ENCODE measurements at places on chromosomes 7 and 10.

GRCh38 chr10:45265996-45266395, 49.4 kb downstream of the OR13A1 start:
- DNase-seq, result no peak

DNA sequence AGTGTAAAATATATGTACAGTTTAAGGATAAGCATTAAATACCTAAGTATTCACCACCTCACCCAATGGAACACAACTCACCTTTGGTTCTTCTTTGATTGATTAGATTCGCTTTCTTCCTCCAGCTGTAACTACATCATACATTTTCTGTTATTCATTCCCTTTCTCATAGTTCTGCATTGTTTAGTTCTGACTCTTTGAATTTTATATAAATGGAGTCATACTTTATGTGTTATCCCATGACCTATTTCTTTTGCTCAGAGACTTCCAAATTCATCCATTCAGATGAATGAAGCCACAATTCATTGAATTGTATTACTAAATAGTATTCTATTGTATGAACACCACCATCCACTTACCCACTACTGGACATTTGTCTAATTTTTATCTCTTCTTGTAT, 12.3 kb downstream of the THNSL1 start:
- no peak for DNase-seq

- DNase-seq, result no peak
Observed at GRCh38 chr7:149797771-149798170, 24.4 kb upstream of the ZNF467 start.

DNA sequence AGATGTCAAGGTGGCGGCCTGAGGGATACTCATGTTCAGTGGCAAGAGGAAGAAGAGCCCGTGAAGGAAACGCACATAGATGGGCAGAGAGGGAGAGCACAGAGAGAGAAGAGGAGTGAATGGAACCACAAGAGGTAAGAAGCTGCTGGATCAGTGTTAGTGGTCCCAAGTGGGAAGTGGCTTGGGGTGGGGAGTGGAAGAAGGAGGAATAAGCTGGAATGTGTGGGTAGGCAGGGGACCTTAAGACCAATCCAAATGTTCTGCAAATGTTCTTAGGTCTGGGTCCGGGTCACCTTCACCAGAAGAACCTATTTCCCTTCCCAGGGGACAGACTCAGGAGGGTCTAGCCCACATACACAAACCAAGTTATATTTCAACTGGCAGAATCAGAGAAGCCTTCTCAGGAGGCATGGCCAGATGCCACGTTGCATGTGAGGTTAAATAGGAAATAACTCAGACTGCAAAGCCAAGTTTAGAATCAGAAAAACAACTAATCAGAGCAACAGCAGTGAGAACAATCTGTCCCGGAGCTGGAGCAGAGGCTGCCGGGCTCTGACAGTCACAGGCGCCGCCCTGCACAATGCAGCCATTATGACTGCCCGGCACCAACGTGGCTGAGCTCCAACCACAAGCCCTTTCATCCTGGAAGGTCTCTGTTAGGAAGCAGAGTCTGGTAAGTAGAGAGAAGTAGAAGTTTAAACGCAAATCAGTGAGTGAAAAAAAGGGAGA, 78.6 kb upstream of the ARMC3 start:
- DNase-seq, result no peak

DNA sequence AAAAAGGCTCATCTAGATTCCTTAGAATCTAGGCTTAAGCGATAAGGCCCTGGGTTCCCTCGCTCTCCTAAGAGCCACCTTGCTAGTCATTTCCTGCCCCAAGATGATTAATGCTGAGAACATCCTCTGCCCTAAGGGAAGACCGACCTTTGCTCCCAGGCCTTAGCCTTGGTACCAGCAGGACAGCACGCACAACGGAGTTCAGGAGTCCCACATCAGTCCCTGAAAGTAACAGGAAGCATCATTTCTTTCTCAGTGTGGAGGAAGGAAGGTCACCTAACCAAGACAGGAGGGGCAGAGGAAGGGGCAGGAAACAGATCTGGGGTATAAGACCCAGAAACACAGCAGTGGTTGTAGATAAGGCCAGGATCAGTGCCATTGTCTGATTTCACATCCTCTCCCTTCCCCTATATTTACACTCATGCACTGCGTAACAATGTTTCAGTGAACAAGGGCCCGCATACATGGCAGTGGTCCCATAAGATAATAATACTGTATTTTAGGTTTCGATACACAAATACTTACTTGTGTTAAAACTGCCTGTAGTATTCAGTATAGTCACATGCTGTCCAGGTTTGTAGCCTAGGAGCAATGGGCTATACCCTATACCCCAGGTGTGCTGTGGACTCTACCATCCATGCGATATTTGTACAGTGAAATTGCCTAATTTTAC, 8.1 kb upstream of the FAM107B start:
- DNase-seq, result no peak

DNA sequence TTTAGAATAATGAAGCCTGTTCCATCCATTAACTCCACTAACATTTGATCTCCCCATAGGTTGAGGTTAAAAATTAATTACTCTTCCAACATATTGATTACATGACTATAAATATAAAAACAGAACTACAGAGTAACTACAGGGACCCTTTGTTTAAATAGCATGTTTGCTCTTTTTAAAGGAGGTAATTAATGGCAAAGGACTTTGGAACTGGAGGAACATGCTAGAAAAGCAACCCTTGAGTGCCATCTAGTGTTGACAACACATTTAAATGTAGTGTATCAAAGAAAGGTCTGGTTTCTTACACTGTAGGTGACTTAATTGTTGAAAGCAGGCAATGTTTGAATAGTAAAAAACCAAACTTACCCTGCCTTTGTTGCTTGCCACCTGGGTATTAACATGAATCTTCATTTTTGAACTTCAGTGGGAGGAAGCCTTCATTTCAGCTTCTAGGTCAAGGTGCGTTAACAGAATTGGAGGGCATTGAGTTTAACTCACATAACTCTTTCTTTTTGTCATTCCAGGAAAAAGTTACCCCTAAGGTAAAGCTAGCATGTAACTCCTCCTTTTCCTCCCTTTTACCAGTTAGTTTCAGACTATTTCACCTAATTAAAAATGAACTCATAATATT, 52.6 kb upstream of the CAPZA2 start:
- no peak for DNase-seq

- no peak for DNase-seq
Observed at GRCh38 chr7:90181485-90181884, 27.2 kb downstream of the STEAP1 start.

- no peak for DNase-seq
Observed at GRCh38 chr7:153590571-153590970, 461.6 kb upstream of the DPP6 start.

GRCh38 chr7:73611017-73611555, 13.2 kb downstream of the MLXIPL start:
- DNase-seq, result no peak

DNA sequence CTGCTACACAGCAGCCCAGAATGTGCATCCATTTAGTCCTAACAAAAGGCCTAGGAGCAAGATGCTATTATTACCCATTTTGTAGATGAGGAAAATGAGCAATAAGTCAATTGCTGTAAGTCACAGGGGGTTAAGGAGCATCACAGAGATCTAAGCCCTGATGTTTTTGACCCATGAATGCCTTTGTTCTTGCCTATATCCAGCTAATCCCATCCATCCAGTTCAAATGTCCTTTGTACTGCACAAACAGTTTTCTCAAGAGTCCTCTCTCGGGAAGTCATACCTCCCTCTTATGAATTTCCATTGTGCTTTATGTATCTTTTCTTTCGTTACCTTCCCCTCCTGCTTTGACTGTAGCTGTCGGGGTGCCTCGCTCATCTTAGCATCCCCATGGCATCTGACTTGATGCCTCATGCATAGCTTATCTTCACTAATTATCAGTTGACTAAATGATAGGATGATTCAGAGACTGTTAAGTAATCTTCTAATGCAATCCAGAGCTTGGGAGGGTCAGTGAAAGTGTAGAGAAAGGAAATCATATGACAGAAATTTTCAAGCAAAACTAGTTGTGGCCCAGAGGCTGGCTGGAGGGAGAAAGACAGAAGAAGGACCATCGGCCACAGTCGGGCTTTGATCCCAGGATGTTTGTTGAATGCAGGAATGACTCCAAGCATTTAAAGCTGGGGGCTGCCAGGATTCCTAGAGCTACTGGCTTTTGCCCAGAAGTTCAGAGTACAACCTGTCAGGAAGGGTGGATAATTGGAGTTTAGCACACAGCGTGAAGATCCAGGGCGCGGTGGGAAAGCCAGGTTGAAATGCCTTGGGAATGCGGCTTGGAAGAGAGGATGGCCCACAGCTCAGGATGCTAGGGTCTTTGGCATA, 23.5 kb downstream of the BLVRA start:
- no peak for DNase-seq

DNA sequence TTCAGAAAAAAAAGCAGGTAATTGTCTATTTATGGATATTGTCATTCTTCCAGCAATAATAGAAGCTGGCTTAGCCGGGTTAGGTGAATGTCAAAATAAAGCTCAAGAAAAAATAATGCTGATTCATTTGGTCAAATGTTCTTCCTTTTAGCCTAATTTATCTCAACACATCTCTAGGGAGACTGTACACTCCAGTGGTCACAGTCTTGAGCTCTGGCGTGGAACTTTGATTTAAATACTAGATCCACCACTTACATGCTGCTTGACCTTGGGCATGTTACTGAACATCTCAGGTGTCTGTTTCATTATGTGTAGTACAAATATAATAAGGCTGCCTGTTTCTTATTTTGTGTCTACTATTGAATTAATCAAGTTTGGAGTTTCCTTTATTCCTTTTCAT, 22.0 kb downstream of the PRTFDC1 start:
- DNase-seq, result no peak

DNA sequence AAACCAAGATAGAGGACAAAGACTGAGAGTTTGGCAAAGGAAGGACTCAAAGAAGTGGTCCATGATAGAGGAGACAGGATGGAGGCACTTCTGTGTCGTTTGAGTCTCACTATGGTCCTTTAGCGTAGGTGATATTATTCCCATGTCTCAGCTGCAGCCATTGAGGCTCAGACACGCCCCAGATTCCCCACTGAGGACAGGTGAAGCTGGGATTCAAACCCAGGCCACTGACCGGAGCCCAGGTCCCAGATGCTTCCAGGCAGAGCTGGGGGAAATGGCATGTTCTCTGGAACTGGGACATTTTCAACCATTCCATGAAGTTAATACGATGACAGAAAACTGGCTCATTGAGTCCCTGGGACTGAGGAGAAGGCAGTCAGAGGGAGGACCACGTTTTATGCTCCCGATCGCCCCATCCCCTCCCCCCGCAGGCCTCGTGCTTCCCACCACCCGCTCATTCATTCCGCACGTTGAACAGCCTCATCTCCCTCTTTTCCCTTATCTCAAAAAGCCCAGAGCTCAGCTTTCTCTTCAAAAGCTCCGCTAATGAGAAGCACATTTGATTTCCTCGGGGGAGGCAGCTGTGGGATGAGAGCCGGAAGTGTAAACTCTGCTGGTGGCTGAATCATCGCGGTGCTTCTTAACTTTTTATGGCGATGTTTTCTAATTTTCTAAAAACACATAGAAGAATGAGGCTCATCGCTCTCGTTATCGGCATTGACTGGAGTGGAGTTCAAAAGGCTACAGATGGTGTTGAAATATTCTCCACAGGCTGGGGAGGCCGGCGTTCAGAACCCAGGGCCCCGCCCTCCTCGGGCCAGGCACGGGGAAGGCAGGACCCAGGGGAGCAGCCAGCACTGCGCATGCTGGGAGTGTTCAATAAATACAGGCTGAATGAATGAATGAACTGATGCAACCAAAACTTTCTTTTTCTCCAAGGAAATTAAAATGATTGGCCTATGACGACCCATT, 64.0 kb downstream of the OAT start:
- no peak for DNase-seq

- no peak for DNase-seq
Observed at GRCh38 chr7:47507522-47507921, 74.4 kb downstream of the TNS3 start.

- no peak for DNase-seq
Observed at GRCh38 chr7:8168336-8168735, 93.6 kb downstream of the ICA1 start.

- DNase-seq, result no peak
Observed at GRCh38 chr7:437329-438251, 82.1 kb downstream of the PDGFA start.

- DNase-seq, result no peak
Observed at GRCh38 chr10:49161411-49161997, 26.7 kb downstream of the TMEM273 start.

DNA sequence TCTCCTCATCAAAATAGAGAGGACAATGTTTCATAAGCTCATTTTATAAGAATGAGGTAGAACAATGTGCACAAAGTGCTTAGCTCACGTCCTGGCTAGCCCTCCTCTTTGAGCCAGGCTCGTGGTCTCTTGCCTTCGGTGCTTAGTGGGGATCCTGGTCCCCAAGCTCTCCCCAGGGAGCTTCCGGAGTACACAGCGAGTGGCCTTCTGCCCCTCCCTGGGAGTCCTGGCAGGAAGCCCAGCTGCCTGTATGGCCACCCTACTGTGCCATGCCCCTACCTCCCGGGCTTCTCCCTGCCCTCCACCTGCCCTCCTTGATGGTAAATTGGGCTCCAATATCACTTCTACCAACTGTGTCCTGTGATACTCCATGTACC, 868 bp downstream of the MYO1G start:
- no peak for DNase-seq

DNA sequence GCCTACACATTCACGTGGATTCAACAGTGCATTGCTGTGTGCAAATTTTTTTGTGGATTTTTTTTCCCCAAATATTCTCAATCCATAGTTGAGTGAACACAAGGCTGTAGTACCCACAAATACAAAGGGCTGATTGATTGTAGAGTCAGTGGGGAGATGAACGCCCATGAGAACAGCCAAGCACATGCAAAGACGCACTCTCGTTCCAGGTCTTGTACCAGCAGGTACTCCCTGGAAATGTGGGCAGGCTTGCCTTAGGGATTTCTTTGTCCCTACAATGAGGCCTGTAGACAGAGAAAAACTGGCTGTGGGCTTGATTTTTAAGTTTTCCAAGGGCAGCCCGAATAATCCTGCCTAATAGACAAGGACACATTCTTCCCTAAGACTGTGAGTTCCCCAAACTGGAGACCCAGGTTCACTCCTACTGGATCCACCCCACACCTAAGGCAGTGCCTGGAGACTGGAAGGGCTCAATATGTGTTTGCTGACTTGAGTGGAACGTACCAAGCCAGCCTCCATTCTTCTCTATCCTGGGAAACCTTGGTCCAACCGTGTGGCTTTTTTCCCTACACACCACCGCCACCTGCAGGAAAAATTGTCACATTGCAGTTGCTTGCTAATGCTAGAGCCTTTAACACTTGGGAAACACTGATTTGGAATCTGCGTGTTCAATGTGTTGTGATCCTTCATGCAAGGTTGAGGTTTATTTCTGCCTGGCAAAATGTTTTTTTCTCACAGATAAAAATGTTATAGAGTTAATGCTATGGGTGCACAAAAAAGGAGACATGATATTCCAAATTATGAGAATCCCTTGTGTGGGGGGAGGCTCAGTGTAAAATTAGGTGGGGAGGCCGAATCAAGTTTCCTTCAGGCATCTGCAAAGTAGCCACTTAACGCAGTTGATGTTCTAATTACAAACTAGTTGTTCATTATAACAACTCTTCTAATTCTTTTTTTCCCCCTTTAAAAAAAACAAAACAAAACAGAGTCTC, 49.3 kb downstream of the PPP1R17 start:
- DNase-seq, result no peak

- no peak for DNase-seq
Observed at GRCh38 chr10:97762056-97762455, 9.7 kb downstream of the SFRP5 start.

- no peak for DNase-seq
Observed at GRCh38 chr7:66033471-66034385, 41.9 kb upstream of the ASL start.

- no peak for DNase-seq
Observed at GRCh38 chr7:33250421-33250871, 121.1 kb downstream of the BBS9 start.

GRCh38 chr7:122269241-122269640, 35.3 kb downstream of the FEZF1 start:
- DNase-seq, result no peak

- DNase-seq, result no peak
Observed at GRCh38 chr10:12819071-12819470, 182.4 kb downstream of the CCDC3 start.
